ENCODE measurements at places on chromosomes 7 and 10.

GRCh38 chr7:142345811-142346210 is 88.0 kb upstream of the PRSS58 start:
- no peak for DNase-seq

- no peak for DNase-seq
These were observed 19.2 kb downstream of the CRPPA start for GRCh38 chr7:16402091-16402490.

DNA sequence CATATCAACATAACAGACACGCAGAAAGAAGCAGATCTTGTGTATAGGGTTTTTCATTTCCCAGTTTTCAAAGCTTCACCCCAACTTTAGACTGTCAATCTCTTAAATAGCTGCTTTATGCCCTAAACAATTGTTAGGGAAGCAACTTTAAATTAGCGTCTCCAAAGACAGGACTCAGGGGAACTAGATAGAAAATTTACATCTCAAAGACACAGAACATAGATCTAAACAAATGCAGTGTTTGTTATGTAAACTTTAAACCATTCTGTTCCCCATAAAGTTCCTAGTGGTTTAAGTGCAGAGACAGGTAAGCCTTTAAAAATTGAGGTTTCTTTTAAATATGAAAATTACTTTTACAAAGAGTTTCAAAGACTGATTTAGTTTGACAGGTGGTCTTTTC is 379.2 kb upstream of the GHITM start:
- DNase-seq = no peak

DNA sequence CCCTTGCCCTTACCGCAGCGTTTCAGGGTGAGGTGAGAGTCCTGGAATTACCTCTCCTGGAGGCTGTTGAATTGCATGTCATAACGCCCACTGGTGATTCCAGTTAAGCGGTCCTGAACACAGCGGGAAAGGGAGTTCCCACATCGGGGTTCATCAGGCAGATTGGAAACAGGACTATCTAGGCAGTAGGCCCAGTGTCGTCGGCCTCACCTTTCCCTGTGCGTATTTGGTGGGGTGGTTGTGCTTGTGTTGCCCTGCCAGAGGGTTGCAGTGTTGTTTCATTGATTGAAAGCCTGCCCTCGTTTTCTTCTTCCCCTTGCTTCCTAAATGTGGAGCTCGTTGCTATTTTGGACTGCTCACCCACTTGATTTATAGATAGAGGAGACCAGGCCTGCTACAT is 10.6 kb upstream of the SUN1 start:
- DNase-seq = no peak

- no peak for DNase-seq
These were observed 901.2 kb downstream of the KCNMA1 start for GRCh38 chr10:76736392-76736791.

DNA sequence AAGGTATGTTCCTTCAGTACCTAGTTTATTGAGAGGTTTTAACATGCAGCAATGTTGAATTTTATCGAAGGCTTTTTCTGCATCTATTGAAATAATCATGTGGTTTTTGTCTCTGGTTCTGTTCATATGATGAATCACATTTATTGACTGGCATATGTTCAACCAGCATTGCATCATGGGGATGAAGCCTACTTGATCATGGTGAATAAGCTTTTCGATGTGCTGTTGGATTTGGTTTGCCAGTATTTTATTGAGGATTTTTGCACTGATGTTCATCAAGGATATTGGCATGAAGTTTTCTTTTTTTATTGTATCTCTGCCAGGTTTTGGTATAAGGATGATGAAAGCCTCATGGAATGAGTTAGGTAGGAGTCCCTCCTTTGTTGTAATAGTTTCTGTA is 204.0 kb upstream of the GNAI1 start:
- DNase-seq = no peak

DNA sequence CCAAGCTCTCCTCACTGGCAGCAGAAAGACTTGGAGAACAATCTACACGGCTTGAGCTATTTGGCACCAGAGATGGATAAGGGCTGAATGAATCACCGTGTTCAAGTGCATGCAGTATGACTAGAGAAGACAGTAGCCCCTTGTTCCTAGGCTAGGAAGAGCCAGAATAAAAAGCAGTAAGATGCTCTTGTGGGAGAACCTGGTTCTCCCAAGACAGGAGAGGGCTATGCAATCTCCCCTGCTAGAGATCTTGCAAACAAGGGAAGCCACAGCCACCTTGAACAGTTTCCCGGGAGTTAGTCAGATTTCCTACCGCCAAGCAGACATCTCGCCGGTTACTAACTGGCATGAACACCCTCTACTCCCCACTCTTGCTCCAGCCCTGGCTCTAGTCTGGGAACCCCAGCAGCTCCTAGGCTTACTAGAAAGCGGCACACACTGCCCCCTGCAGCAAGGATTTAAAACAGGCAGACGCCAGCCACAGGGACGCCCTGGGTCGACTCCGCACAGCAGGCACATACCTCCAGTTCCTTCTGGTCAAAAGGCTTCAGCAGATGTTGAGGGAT is 107.3 kb downstream of the SMURF1 start:
- no peak for DNase-seq

GRCh38 chr10:100182908-100183307 is 2.9 kb downstream of the ERLIN1 start:
- no peak for DNase-seq

DNA sequence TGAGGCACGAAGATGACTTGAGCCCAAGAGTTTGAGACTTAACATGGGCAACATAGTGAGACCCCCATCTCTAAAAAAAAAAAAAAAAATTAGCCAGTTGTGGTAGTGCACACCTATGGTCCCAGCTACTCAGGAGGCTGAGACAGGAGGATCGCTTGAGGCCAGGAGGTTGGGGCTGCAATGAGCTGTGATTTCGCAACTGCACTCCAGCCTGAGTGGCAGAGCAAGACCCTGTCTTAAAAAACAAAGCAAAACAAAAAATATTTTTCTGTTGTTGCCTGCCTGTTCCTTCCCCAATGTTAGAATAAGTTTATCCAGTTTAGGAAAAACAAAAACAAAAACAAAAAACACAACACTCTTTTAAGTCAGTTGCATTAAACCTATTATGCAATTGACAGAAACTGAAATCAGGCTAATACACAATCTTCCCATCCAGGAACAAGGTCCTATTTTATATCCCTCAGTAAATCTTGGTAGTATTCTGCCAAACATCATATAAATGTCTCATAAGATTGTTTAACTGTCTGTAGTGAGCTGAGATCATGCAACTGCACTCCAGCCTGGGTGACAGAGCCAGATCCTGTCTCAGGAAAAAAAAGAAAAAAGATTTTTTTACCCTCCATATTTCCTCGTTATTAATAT is 4.9 kb downstream of the PILRA start:
- no peak for DNase-seq

DNA sequence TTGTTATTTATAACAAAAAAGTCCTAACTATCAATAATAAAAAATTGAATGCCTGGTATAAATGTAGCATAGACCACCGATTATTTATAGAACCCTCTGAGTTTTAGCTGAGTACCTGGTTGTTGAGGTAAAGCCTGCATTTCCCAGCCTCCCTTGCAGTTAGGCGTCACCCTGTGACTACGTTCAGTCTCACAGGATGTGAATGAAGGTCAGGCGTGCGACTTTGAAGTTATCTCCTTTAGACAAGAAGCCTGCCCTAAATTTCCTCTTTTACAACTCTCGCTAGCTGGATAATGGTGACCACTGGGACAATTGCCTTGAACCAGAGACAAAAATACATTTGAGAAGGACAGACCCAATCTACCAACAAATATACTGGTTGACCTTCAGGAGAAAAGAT is 67.5 kb upstream of the TES start:
- DNase-seq = no peak

- no peak for DNase-seq
These were observed 113.3 kb upstream of the CREB5 start for GRCh38 chr7:28298870-28299518.

DNA sequence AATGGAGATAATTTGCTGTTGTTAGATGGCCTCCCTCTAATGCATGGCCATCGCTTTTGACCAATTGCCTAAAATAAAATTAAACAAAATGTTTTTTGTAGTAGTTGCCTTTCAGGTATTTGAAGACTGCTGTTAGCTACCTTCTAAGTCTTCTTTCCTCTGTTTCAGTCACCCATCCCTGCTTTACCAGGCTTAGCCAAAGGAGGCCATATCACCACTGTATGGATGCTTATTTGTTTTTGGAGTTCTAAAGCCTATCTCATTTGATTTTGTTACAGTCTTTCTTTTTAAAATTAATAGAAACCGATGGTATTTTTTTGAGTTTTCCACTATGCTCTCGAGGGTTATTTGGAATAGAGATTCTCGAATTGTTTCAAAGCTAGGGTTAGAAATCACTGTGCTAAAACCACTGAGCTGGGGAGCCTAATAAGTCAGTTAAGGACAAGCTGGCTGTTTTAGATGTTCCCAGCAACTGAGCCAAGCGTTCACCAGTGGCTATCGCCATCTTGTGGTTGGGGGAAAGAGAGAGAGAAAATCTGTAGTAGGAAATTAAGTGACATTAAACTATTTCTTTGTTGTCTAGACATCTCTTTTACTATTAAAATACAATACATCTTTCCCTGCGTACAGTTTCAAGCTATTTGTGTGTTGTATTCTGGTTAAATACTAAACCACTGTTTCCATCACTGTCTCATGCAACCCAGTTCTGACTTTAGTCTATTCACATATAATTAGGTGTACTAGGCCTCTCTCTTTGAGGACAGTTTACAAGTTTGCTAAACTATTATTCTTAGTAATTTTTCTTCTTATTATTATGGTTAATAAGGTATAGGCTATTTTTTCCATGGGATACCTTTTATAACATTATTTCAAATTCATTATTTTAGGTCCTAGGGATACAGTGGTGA is 52.2 kb downstream of the GPR158 start:
- no peak for DNase-seq

DNA sequence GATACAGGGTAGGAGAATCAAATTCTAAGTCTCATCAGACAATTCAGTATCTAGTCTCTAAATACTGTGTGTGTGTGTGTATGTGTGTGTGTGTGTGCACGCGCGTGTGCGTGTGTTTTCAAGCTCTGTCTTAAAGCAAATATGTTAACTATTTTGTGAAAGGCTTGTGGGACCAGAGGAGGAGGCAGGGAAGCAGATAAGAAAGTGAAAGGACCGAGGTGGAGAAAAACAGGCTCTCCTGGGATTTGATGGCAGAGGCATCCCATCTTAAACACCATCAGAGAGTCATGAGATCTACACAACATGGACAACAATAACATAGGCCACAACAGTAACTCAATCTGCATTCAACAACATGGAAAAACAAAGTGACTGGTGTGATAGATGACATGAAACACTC is 67.1 kb downstream of the PIP4K2A start:
- no peak for DNase-seq
